ENCODE measurements at places on chromosomes 4 and X. TPM values are rescaled to one million over a fixed set of nuclear protein-coding genes. Genes with fewer than 3 reads are reported as not detected.

- no peaks in the 10 kb centered on the region for H3K36me3 ChIP-seq
- H3K4me1 ChIP-seq: no peaks in the 10 kb centered on the region
- H3K27me3 ChIP-seq: no peaks in the 10 kb centered on the region
- no peak overlapping the region for H3K4me3 ChIP-seq
Measured at GRCh38 chrX:129360175-129360574, 163.1 kb downstream of the SMARCA1 start.

DNA sequence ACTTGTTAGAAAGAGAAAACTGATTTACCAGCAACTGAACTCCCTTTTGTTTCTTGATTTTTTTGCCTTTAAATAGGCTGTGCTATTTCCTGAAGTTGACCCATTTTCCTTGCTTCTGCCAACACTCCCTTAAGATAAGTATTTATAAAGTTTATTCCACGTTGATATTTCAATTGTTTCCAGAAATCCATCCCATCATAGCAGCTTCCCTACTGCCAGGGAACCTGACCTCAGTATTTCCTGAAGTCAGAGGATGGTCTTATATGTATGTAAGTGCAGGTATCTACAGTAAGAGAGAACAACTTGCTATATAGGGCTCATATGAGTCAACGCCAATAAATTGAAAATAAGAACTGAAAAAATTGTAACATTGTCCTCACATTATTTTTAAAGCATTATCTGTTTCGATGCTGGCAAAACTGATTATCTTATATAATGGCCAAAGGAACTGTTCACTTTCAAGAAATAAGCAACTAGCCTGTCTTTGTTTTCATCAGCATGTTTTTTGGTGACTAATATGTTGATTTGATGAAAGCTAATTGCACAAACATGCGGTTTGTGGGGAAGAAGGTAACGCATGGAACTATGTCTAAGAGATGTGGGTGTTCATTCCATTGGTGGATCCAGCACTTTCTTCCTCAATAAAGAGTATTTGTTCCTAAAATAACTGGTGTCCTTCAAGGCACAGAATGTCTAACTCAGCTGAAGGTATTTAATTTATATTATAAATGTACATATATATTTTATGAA is 4.7 kb downstream of the LIMCH1 start:
- peaks cover 91% of the 10 kb centered on the region for H3K4me1 ChIP-seq
- H3K27ac ChIP-seq: peak overlapping the region; percentile 96
- H3K36me3 ChIP-seq: no peaks in the 10 kb centered on the region
- DNase-seq: no peak
- H3K4me3 ChIP-seq: no peak overlapping the region

GRCh38 chr4:72352711-72353110 is 216.3 kb downstream of the ADAMTS3 start:
- H3K4me3 ChIP-seq: no peak overlapping the region
- no peaks in the 10 kb centered on the region for H3K4me1 ChIP-seq
- H3K27ac ChIP-seq: no peak overlapping the region
- H3K36me3 ChIP-seq: no peaks in the 10 kb centered on the region

GRCh38 chr4:118036336-118036735 is 2.0 kb downstream of the NDST3 start:
- H3K27ac ChIP-seq: no peak overlapping the region
- no peaks in the 10 kb centered on the region for H3K36me3 ChIP-seq
- peaks cover 57% of the 10 kb centered on the region for H3K27me3 ChIP-seq
- DNase-seq: no peak
- H3K4me1 ChIP-seq: peaks cover 11% of the 10 kb centered on the region

DNA sequence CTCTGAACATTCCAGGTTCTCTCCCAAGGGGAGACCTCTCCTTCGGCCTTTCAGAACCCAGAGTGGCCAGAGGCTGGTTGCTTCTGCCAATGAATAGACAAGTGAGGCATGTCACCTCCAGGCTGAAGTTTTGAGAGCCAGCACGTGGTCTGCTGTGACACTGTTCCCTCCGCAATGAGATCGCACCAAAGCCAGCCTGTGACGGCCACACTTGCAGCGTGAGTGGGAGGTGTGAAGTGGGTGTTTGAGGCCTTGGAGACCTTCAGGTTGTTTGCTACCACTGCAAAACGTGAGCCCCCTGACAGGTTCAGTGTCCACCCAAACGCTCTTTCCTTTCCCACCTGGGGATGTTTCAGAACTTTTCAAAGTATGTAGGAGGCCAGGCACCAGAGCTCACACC is 81.0 kb downstream of the WFS1 start:
- no peaks in the 10 kb centered on the region for H3K27me3 ChIP-seq
- DNase-seq: no peak
- no peaks in the 10 kb centered on the region for H3K36me3 ChIP-seq
- no peak overlapping the region for H3K27ac ChIP-seq
- no peaks in the 10 kb centered on the region for H3K4me1 ChIP-seq
- no peak overlapping the region for H3K4me3 ChIP-seq

GRCh38 chr4:16083241-16084191 is at the start of gene PROM1:
PROM1 (minus strand) TSS chr4:16084023; CDS start chr4:16075906, 8,117 bp downstream.
- peaks cover 63% of the 10 kb centered on the region for H3K27me3 ChIP-seq
- DNase-seq: peak; percentile 18
- peaks cover 4% of the 10 kb centered on the region for H3K4me1 ChIP-seq
- no peak within 1 kb of the TSS for H3K27ac ChIP-seq
- peak within 1 kb of the TSS; percentile 57 for H3K4me3 ChIP-seq
- H3K36me3 ChIP-seq: no peaks in the 10 kb centered on the region

GRCh38 chr4:160175064-160175643 is 1072.3 kb downstream of the RAPGEF2 start:
- H3K4me3 ChIP-seq: no peak overlapping the region
- H3K36me3 ChIP-seq: no peaks in the 10 kb centered on the region
- H3K27me3 ChIP-seq: no peaks in the 10 kb centered on the region
- no peak for DNase-seq
- H3K4me1 ChIP-seq: no peaks in the 10 kb centered on the region

GRCh38 chr4:94244829-94245185 is 37.1 kb downstream of the SMARCAD1 start:
- H3K36me3 ChIP-seq: peaks cover 30% of the 10 kb centered on the region
- H3K27ac ChIP-seq: no peak overlapping the region
- DNase-seq: no peak
- no peaks in the 10 kb centered on the region for H3K27me3 ChIP-seq
- H3K4me3 ChIP-seq: no peak overlapping the region

GRCh38 chr4:83115656-83116285 is 1.2 kb upstream of the PLAC8 start:
- H3K4me1 ChIP-seq: peaks cover under 1% of the 10 kb centered on the region
- H3K27ac ChIP-seq: no peak overlapping the region
- no peak for DNase-seq
- peaks cover 2% of the 10 kb centered on the region for H3K27me3 ChIP-seq

DNA sequence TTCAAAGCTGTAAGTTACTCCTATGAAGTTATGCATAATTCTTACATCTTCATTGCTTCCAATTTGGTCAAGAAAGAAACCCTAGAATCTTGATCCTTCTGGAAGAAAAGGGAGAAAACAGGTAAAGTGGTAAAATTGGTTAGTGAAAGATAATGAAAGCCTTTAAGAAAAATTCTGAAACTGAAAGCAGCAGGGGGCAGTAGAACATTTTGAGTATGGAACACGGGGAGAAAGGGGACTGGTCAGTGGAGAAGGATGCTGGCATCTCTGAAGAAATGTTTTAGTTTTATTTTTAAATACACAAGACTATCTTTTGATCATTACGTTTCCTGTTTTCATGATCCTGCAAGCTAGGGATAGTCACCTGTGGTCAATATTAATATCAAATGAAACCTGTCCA is 54.3 kb downstream of the SLIT2 start:
- no peaks in the 10 kb centered on the region for H3K36me3 ChIP-seq
- H3K27ac ChIP-seq: no peak overlapping the region
- H3K27me3 ChIP-seq: no peaks in the 10 kb centered on the region
- H3K4me3 ChIP-seq: no peak overlapping the region
- DNase-seq: no peak

DNA sequence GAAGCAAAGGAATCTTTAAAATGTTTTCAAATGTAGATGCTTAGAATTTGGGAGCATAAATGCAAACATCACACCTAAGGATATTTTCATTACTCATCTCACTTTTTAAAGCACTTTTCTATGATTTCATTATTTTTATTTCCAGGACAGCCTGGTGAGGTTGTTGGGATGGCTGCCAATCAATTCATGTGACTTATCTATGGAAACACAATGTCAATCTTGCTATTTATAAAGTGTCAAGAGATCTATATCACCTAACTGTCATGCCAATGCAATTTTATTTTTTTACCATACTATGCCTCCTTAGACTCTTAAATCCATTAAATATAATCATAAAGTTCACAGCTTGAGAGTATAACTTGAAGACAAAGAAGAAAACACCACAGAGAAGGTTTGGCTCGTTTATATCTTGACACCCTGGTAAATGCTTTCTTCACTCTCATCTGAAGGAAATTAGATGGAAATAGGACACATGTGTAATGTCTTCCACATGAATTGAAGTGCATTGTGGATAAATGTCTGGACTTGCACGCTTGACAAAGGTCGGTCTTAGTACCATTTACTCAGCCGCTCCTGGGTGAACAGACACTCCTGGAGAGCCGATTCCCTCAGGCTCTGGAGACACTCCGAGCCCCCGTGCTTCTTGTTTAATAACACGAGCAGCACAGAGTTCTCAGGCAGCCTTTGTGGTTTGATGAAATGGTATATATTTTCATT is 425.7 kb upstream of the FAT1 start:
- no peaks in the 10 kb centered on the region for H3K36me3 ChIP-seq
- no peak overlapping the region for H3K4me3 ChIP-seq
- H3K27ac ChIP-seq: no peak overlapping the region
- no peak for DNase-seq
- no peaks in the 10 kb centered on the region for H3K4me1 ChIP-seq

DNA sequence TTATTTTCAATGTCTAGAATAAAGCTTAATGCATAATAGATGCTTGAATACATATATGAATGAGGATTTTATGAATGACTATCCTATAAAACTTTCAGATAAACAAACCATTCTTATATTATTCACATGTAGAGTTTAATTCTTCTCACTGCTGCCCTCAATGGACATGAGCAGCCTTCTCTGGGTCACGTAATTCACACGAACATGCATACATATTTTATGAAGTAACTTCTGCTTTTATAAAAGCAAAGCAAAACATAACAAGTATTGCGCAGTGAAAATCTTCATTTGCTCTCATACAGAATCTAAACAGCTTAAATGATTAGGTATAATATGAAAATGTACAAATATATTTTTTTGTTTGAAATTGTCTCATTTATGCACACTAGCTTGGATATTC is 116.7 kb downstream of the TMA16 start:
- H3K27me3 ChIP-seq: no peaks in the 10 kb centered on the region
- H3K27ac ChIP-seq: no peak overlapping the region
- H3K4me3 ChIP-seq: no peak overlapping the region
- no peaks in the 10 kb centered on the region for H3K36me3 ChIP-seq
- H3K4me1 ChIP-seq: no peaks in the 10 kb centered on the region

DNA sequence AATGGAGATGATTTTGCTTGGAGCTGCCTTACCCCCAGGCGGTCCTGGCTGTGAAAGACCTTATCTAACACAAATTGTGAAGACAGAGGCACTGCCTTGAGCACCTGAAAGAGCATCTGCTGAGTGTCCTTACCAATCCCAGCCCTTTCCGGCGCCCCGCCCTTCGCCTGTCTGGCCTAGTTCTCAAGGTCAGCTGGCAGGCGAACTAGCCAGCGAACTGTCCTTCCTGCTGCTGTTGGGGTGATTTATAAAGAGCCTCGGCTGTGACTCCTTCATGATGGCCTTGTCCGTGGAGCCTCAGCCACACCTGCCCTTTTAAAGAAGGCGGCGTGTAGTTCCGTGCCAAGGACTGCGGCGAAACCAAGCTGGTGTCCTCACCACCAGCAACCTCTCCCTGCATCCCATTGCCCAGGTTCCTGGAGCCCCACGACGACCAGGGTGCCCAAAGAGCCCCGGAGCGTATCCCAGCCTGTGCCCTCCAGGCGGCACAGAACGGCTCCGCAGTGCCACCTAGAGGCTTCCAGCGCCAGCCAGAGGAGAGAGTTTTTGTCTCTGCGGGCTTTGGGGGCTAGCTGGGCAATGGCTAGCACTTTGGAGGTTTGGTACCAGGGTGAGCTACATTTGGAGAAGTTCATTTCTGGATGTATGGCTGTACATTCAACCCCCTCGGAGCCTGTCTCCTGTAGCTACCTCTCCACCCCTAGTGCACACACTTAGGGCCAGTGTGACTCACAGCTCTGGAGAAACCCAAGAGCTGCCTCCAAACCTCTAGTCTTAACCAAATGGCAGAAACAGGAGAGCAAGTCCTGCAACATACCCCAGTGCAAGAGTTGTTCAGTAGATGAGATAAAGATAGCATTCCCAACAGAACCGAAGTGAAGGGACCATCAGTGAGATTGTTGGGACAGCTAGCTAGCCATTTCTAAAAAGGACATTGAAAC is 36.8 kb upstream of the VMA21 start:
- no peaks in the 10 kb centered on the region for H3K36me3 ChIP-seq
- DNase-seq: peak; percentile 30
- no peak overlapping the region for H3K27ac ChIP-seq
- H3K4me1 ChIP-seq: no peaks in the 10 kb centered on the region
- H3K27me3 ChIP-seq: peaks cover 36% of the 10 kb centered on the region

DNA sequence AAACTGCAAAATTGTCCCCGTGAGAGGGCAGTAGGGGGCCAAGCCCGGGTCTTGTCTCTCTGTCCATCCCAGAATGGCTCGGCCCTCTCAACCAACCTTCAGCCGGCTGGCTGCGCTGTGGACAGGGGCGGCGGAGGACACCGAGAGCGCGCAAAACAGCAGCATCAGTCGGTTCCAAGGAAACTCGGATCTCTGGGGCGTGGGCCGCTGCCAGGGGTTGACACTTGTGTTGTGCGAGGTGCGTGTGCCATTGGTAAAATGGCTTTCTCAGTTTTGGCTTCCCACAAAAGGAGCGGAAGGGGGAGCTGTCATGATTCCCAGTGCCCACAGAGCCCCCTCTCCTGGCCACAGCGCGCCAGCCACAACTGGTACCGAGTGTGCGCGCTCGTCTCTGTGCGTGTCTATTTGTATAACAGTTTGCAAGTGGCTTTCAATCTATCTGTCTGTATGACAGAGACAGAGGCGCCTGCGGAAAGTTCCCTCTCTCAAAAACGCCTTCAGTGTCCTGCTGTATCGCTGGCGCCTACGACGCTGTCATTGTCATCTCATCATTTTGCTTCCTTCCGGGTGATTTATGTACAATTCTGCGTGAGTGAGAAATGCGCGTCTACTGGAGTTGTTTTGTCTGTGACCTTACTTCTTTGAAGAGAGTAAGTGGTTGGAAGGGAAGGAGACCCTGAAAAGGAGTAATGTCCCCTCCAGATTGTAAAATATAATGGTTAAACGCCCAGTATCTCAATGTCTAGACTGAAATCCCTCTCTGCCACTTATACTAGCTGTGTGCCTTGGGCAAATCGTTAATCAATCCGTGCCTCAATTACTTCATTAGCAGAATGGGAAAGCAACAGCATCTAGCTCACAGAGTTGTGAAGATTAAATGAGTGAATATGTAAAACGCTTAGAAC is 1.8 kb downstream of the DKK2 start:
- H3K4me3 ChIP-seq: no peak overlapping the region
- H3K27ac ChIP-seq: no peak overlapping the region
- H3K4me1 ChIP-seq: peaks cover 33% of the 10 kb centered on the region
- H3K36me3 ChIP-seq: no peaks in the 10 kb centered on the region
- H3K27me3 ChIP-seq: peaks cover 69% of the 10 kb centered on the region
- DNase-seq: no peak

Gene VCX2
- polyA plus RNA-seq: not detected

Gene STOX2
- polyA plus RNA-seq: 2.2 TPM

Gene TEX13D
- not detected for polyA plus RNA-seq

Gene ZCCHC18
- polyA plus RNA-seq: 0.48 TPM

Gene SHOX
- not detected for polyA plus RNA-seq

Gene PDE5A
- 4.3 TPM for polyA plus RNA-seq

Gene ATP2B3
- not detected for polyA plus RNA-seq

Gene DSPP
- not detected for polyA plus RNA-seq

Gene NOX1
- not detected for polyA plus RNA-seq

Gene TIGD2
- 1.3 TPM for polyA plus RNA-seq

Gene CXCL6
- not detected for polyA plus RNA-seq

Measured in heart right ventricle (tissue), 16 donors.